ENCODE measurements at places on chromosomes 16 and 17. TPM values are rescaled to one million over a fixed set of nuclear protein-coding genes. Genes with fewer than 3 reads are reported as not detected.

- no peak for DNase-seq
Measured at GRCh38 chr16:20950294-20950693, 49.7 kb downstream of the LYRM1 start.

DNA sequence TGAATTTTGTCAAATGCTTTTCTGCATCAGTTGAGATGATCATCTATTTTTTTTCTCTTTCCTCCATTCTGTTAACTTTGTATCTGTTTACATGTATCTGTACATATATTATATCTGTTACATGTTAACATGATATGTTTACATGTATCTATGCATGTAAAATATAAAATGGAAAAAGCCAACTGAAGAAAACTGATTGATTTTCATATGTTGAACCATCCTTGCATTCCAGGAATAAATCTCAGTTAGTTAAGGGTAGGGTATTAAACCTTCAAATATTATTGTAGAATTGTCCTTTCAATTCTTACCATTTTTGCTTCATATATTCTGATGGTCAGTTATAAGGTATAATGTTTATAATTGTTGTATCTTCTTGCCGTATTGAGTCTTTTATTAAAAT is 336.1 kb downstream of the ZFHX3 start:
- no peak for DNase-seq

GRCh38 chr17:7839876-7840261 is 5.9 kb downstream of the KDM6B start:
- no peak for DNase-seq

DNA sequence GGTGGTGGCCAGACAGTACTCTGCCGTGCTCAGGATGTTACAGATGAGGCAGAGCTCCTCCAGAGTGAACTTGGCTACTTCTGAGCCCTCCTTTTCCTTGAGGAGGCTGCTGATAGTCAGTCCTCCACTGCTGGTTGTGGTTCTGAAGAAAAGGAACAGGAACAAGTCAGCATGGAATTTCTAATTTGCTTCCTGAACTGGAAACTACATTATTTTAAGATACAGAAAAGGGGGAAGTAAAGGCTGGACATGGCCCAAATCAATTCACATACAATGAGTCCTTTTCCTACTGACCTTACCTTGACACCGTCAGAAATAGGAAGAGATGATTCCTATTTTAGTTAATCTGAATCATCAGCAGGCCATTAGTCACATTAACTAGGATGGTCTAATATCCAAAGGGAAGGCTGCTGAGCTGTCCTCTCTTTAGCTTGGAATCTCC is 154.2 kb downstream of the VPS53 start:
- no peak for DNase-seq

DNA sequence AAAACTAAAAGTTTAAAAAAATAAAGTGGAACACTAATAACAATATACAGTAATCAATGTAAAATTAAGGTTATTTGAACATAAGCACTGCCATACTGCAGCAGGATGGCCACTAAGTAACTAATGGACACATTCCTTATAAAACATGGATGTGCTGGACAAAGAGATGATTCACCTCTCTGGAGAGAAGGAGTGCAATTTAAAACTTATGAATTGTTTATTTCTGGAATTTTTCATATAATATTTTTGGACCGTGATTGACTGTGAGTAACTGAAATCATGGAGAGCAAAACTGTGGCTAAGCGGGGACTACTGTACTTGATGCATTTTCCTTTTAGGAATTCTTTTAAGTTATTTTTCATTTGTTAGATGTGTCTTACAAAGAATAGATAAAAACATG is 21.8 kb downstream of the CBFB start:
- DNase-seq: no peak

- no peak for DNase-seq
Measured at GRCh38 chr16:73202161-73202729, 154.3 kb upstream of the ZFHX3 start.

DNA sequence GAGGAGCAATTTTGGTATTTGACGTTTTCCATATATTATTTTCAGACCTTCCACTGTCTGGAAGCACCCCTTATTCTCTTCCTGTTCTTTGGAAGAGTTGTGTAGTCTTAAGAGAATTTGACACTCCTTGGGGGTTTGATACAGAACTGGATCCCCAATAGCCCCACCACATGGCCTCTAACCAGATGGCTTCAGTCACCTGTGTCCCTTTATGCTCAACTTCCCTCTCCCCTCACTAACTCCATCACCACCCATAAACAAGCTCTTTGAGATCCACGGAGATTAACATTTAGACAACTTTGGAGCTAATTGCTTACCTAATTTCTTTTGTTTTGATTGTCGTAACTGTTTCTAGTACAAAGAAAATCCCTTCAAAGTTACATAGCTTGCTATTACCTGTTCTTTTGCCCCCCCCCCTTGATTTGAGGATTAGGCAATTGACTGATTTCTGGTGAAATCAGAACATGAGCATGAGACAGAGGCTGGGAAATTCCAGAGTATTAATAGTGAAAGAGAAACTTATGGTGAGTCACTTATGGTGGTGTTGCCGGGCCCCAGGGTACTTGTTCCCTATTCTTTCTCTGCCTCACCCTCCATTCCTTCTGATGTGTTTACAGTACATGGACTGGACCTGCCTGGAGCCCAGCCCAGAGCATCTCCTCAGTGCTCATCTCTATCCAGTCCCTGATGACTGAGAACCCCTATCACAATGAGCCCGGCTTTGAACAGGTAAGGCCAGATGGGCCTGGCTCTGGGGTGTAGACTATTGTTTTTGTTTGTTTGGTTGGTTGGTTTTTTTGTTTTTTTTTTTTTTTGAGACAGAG is 7.5 kb downstream of the UBE2Z start:
- DNase-seq: no peak

DNA sequence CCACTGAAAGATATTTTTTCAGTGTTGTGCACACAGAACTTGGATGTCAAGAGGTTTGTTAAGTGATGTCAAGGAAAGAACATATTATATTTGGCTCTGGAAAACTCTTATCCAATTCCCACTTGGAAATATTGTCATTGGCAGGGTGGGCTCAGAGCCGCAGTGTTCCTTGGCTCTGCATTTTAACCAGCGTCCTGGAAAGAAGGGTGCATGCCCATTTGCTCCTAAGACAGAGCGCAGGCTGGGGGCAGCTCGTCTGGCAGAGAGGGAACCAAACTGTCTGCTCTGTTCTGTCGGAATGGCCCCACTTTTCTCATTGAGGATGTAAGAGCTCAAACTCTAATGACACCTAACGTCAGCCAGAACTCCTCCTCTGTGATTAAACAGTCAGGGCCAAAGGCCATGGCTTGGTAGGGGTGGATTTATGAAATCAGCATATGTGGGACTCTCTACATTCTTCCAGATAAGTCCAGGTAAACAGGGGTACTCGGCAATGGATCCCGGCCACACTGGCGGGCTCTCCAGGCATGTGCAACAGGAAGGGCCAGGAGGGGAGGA is 18.0 kb downstream of the SLC47A1 start:
- DNase-seq: no peak

DNA sequence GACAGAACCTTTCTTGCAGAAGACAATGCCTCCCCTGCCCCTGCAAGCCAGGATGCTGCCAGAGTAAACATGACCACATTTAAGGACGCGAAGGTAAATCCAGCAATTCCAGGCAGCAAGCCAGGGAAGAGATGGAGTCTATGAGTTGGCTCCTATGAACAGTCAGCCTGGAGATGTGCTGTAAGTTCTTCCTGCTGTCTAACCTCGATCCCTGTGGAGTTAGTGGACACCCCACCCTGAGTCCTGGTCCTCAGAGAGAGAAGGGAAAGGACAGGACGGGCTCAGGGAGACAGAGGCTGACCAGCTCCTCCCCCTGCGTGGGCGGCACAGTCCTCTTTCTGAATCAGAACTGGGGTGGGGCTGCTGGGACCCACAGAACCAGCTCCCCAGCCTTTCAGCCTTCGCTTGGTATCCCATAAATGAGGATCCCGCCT is 24.9 kb downstream of the CDC42EP4 start:
- DNase-seq: no peak

GRCh38 chr17:66016231-66016630 is 175.7 kb downstream of the CEP112 start:
- DNase-seq: no peak

DNA sequence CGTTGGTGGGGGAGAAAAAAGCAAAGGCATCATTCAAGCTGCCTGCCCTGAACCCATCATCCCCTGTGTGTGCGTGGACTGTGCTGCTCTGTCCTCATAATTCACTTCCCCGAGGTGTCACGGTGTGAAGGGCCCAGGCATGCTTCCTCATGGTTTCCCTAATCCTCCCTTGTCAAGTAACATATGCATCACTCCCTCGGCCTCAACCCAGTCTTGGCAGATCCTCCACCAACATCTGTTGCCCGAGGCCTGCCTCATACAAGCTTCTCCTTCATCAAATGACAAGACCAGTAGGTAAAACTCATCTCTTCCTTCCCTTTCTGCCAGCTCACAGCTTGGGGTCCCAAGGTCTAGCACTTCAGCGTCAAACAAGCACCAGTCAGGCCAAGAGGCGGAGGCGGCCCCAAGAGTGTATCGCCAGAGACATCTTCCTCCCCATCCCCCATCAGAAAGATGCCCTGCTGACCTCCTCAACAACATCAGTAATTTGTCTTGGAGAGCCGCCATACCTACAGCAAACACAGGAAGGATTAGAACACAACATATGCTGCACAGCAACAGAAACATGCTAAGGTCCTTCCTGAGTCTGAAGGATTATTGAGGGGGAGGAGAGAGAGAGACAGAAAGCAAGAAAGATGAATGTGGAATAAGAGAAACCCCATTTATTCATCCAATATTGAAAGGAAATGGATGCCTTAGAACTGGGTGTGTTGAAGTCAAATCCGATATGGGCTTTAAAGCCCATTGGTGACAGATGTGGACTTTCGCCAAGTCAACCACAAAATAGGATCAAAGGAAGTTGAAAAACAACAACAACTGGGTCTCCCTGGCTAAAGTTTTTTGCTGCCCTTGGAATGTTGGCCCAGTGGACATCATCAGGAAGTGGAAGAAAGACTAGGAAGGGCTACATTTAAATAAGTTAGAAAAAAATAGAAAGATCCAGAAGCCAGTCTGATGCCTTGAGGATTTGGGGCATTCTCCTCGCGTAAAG is 38.4 kb downstream of the SOX9 start:
- no peak for DNase-seq

- DNase-seq: no peak
Measured at GRCh38 chr17:48615047-48615962, at the start of gene HOXB8. Gene HOXB8 (minus strand): TSS chr17:48615292. CDS start chr17:48614704, 588 bp downstream.

DNA sequence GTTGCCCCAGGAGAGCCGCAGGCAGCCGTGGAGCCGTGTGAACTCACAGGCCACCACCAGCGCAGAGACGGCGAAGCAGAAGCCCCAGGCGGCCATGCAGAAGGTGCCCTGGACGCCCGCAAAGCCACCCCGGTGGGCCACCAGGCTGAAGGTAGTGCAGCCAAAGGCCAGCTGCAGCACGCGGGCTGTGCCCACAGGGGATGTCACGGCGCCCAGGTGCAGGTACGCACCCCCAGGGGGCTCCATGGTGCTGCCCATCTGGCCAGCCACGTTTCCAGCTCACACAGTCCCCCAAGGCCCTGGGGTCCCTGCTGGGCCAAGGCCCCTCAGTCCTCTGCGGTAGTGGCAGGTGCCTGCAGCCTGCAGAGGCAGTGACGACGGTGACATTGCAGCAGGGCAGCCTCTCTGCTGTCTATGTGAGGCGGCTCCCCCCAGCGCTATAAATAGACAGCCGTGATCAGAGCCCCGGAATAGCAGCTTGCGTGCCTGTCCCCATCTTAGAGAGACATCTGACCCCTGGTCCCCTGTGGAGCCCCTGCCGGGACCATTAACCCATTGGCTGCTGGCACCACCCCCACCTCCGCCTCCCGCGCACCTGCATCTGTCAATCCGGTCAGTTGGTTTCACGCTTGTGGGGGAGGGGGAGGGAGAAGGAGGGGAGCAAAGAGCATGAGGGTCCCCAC is 4.5 kb upstream of the PYCR1 start:
- no peak for DNase-seq

- DNase-seq: no peak
Measured at GRCh38 chr17:54976316-54976715, 7.8 kb downstream of the STXBP4 start.

- DNase-seq: no peak
Measured at GRCh38 chr16:86818671-86819532, 240.6 kb downstream of the FOXL1 start.

- DNase-seq: no peak
Measured at GRCh38 chr17:73268582-73269328, 7.1 kb upstream of the CPSF4L start.

DNA sequence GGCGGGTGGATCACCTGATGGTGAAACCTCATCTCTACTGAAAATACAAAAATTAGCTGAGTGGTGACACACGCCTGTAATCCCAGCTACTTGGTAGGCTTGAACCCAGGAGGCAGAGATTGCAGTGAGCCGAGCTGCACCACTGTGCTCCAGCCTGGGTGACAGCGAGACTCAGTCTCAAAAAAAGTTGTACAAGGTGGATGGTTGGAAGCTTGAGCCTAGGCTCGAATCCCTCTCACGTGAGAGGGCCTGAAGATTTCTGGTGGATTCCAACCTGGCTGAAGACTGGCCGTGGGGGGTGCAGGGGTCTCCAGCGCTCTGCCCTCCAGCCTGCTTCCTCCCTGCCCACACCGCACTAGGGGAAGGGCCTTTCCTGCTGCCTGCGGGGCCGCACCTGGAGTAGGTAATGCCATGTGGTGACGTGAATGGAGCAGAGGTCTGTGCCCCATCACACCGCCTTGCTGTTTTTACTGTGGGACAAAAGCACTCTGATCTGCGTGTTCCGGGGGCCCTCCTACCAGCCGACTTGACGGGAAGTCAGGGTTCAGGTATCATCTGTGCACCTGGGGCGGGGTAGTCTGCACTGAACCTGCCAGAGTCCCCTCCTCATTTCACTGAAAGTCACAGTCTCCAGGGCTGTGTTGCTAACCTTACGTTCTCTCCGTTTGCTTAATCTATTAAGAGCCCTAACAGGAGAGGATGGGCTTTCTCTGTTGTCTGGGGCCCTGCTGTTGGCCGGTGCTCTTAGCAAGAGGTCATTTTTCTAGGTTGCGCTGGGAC is 4.2 kb downstream of the RPL13 start:
- no peak for DNase-seq

GRCh38 chr16:84048871-84049270 is 6.3 kb upstream of the SLC38A8 start:
- no peak for DNase-seq

KIFC3 gene
- 55.0 TPM for polyA plus RNA-seq

CCL1 gene
- not detected for polyA plus RNA-seq

HS3ST3B1 gene
- polyA plus RNA-seq: 26.8 TPM

CSH2 gene
- polyA plus RNA-seq: 0.20 TPM

VMO1 gene
- 0.33 TPM for polyA plus RNA-seq

SLC6A2 gene
- polyA plus RNA-seq: 0.08 TPM

MIEF2 gene
- polyA plus RNA-seq: 13.6 TPM

LIMD2 gene
- polyA plus RNA-seq: 22.9 TPM

SOX8 gene
- polyA plus RNA-seq: 2.9 TPM

UMOD gene
- 163 TPM for polyA plus RNA-seq

GNAO1 gene
- polyA plus RNA-seq: 5.7 TPM

PERCC1 gene
- polyA plus RNA-seq: 0.20 TPM

CA5A gene
- polyA plus RNA-seq: 0.25 TPM
